ENCODE measurements at places on chromosomes 16 and 17.

GRCh38 chr16:4486126-4486893 lies 10.1 kb downstream of the HMOX2 start:
- no peak for DNase-seq

- DNase-seq = no peak
Observed at GRCh38 chr16:72952811-72953271, 95.1 kb downstream of the ZFHX3 start.

GRCh38 chr16:80580109-80580832 lies 39.5 kb downstream of the DYNLRB2 start:
- no peak for DNase-seq

DNA sequence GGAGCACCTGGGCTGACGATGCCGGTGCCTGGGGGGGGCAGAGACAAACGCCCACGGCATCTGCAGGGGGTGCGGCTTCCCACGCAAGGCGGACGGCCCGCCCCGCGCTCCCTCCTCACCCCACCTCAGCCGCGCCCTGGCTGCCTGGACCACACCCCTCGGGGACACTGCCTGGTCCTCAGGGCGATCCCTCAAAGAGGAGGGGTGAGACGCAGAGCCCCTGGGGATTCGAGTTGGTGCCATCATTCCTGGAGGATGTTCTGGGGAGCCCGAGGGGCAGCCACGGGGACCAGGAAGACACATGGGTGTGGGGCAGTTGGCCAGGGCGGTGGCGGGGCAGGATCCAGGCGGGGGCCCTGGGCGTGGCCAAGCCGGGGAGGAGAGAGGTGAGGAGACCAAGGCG lies 3.9 kb downstream of the IGFALS start:
- DNase-seq = no peak

DNA sequence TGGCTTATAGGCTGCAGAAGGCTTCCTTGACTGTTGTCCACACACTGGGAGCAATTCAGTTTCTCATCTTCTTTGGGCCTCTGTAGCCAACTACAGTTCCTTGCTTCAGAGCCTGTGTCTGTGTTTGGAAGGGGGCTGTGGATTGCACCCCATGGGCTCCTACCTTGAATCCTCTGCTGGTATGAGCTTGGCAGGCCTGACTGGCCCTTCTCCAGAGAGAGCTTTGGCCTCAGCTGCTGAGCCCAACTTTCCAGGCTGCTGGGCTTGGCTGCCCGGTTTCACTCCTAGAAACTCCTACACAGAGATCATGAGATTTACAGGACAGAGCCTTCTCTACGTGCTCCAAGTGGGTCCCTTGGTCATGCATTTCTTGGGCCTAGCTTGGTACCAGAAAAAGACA lies 354.4 kb downstream of the SNX29 start:
- DNase-seq = no peak

DNA sequence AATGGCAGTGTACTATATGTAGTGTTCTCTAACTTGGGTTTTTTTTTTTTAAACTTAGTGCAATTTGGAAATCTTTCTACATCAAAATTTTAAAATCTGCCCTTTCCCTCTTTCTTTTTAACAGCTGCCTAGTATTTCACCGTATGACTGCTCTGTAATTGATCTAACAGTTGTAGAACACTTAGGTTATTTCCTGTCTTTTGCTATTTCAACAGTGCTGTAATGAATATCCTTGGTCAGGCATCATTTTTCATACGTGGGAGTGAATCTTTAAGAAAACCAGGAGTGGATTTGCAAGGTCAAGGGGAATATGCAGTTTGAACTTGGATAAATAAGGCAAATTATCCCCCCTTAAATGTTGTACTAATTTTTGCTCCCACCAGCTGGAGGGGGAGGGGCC lies 3.8 kb downstream of the NLRC5 start:
- DNase-seq = no peak

Measured in HTR-8/SVneo (cell line).